ENCODE measurements at places on chromosomes 16 and 17.

GRCh38 chr16:48217708-48218107, 26.4 kb upstream of the LONP2 start:
- DNase-seq, result no peak

GRCh38 chr17:33858682-33859081, 396.4 kb upstream of the CCL2 start:
- no peak for DNase-seq

GRCh38 chr17:40124279-40125141, 2.7 kb downstream of the MSL1 start:
- DNase-seq, result no peak

DNA sequence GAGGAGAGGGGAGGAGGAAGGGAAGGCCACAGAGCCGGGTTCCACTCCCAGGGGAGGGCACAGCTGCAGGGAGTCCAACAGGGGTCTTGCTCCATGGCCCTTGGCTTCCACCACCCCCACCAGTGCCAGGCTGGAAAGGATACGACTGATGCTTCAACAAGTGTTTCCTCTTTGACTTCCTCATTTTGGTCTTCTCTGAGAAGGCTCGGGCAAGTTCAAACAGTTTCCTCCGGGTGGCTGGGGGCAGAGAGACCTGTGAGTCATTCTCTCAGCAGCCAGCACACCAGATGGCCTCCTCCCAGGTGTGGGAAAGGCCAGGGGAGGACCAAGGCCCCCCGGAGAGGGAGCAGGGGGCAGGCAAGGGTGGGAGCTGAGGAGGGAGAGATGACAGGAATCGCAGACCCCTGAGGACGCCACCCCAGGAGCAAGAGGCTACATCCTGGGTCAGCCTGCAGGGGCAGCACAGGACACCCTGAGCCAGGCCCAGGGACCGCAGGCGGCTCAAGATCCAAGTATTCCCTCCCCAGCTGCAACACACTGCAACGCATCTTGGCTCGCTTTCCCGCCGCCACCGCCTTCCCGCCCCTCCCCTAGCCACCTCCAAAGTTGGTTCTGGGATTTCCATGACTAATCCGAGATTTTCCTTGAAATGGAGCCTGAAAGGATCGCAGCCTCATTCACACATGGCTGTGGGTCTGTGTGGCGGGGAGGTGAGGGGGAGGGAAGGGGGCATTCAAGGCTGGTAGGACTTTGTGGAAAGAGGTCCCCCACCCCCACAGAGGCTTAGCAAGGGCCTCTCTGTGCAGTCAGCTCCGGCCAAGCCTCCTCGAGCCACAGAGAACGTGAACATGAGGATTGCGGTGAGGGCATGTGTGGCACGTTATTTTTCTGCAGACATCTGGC, 18.4 kb upstream of the MRPS23 start:
- no peak for DNase-seq

DNA sequence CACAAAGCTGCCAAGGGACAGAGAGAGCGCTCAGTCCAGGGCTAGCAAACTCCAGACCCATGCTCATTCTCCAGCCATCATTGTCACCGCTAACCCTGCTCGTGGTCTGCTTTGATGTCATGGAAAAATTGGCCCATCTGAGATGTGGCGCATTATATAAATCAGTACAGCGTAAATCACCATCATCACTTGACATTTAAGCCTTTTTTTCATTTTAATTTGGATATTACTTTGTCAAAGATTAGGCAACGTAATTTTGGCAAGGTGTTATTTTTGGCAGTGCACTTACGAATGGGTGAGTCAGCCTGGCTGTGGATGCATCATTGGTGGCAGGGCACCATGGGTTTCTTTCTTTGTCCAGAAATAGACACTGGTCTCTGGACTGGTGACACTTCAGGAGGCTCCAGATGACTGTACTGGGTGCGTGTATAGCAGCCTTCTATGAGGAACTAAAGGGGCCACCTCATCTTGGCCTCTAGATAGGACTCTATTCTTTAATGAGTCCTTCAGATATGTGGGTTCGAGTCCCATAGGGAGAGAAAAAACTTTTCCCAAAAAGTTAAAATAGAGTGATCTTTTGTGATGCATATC, 166.3 kb downstream of the MSI2 start:
- DNase-seq, result no peak

GRCh38 chr16:23145186-23145585, 4.1 kb downstream of the USP31 start:
- no peak for DNase-seq

- DNase-seq, result no peak
Measured at GRCh38 chr17:78668847-78669246, 91.7 kb upstream of the DNAH17 start.

- no peak for DNase-seq
Measured at GRCh38 chr17:2695961-2696760, 15.4 kb downstream of the CLUH start.

GRCh38 chr16:69938981-69939820, 11.9 kb upstream of the CLEC18A start:
- no peak for DNase-seq

- DNase-seq, result no peak
Measured at GRCh38 chr17:75146592-75146991, 7.7 kb downstream of the JPT1 start.

GRCh38 chr17:17215575-17215974, 9.4 kb upstream of the PLD6 start:
- DNase-seq, result no peak

DNA sequence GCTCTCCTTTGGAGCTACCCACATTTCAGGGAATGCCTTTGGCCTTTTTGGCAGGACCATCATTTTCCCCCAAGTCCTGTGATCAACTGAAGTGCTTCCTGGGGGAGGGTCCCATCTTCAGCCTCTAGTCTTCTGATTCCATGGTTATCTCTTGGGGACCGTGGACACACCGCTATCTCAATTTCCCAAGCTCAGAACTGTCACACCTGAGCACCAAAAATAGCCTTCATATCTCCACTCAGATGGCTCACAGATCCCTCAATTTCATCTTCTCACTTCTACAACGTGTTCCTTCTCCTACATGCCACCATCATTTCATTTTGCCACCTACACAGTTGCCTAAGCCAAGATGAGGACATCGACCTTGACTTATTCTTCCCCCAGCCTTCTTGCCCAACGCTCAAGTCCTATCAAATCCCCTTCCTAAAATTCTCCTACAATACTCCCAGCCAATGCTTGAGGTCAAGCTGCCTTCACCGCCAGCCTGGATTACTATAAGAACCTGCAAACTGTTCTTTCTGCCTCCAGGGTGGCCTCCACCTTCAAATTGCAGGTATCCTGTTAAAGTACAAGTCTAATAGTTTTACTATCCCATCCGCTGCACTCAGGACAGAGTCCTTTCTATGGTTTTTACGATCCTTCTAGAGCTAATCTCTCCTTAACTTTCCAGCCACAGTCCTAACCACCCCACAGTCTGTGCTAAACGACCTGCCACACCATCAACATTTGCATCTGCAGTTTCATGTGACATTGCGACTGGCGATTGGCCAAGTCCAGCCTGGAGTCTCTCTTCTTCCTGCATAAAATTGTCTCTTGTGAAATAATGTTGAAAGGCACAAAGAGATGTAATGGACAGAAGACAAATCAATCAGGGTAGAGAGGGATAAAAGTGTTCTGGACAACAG, 6.2 kb downstream of the ATP6V0D1 start:
- DNase-seq, result no peak
